ENCODE measurements at places on chromosomes 12 and 14. TPM values are rescaled to one million over a fixed set of nuclear protein-coding genes. Genes with fewer than 3 reads are reported as not detected.

NINJ2 gene
- total RNA-seq = 4.9 TPM

TMTC3 gene
- total RNA-seq = 24.6 TPM

PTGDR gene
- 2.7 TPM for total RNA-seq

CPM gene
- total RNA-seq = 35.4 TPM

Measured in ureter (tissue), 1 donor.